CD4-positive, alpha-beta T cell treated with Interleukin-1 beta for 1 hour (primary cell): ENCODE measurements at places on chromosomes 16 and 17.
A peak's percentile ranks its signal among the peaks of the same experiment; 100 is the strongest.

DNA sequence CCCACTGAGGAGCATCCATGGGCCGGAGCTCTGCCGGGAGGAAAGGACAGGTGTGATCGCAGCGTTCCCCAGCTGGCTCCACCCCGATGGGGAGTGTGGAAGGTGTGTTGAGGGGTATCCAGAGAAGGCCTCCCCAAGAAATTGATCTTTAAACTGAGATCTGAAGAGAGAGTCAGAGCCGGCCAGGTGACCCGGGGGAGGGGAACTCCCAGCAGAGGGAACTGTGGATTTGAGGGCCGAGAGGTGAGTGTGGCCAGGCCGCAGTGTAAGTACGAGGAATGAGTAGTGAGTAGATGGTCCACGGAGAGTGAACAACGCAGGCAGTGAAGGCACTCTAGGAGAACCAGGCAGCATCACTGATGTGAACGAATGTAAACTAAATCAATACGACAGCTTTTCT, 80.2 kb downstream of the RPTOR start:
- no peak for DNase-seq

DNA sequence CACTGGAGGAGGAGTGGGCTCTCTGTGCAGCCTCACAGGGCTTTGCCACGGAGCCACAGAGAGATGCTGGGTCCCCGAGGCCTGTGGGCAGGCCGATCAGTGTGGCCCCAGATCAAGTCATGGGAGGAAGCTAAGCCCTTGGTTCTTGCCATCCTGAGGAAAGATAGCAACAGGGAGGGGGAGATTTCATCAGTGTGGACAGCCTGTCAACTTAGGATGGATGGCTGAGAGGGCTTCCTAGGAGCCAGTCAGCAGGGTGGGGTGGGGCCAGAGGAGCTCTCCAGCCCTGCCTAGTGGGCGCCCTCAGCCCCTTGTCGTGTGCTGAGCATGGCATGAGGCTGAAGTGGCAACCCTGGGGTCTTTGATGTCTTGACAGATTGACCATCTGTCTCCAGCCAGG, 3.9 kb downstream of the NXPH3 start:
- no peak for DNase-seq

DNA sequence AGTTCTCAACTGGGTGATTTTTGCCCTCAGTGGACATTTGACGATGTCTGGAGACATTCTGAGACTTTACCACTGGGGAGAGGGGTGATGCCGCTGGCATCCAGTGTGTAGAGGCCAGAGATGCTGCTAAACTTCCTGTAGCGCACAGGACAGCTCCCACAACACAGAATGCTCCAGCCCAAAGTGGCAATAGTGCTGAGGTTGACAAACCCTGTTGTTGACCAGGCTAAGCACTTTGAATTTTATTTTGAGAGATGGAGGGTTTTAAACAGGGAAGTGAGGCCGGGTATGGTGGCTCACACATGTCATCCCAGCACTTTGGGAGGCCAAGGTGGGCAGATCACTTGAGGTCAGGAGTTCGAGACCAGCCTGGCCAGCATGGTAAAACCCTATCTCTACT, 44.0 kb downstream of the SYT17 start:
- no peak for DNase-seq

- DNase-seq, result peak; percentile 81
Measured at GRCh38 chr17:41738077-41738800, 3.8 kb upstream of the HAP1 start.

- no peak for DNase-seq
Measured at GRCh38 chr17:77312786-77313599, 172.2 kb downstream of the SEC14L1 start.

DNA sequence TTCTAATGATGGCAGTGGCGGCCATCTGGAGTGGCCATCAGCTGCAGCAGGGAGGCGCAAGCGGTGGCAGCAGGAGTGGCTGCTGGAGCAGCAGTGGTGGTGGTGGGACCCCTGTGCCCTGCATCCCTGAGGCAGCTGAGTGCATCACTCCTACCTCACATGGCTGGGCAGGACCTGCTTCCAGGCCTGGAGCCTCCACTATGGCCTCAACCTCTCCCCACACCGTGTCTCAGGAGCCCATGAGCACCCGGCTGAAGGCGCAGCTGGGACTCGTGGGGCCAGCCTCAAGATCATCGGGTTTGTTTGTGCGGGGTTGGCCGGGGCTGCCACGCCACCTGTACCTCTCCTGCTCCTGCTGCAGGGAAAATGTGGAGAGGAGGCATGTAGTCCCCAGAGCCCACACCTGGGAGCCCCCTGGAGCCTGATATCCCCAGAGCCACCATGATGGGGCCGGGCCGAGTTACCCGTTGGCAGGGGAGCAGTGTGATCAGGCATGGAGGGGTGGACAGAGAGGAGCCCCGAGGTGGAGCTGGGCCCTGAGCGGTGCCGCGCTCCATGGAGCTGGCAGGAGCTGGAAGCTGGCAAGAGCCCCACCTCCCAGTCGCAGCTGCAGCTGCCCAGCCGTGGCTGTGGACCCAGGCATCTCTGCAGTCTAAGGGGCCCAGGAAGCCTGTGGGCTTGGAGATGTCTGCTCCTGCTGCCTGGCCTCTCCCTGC, 16.7 kb downstream of the RHOT1 start:
- no peak for DNase-seq

GRCh38 chr17:42586514-42587230, 9.1 kb upstream of the PSMC3IP start:
- DNase-seq, result no peak

GRCh38 chr17:42138749-42139492, 15.9 kb downstream of the RAB5C start:
- no peak for DNase-seq

DNA sequence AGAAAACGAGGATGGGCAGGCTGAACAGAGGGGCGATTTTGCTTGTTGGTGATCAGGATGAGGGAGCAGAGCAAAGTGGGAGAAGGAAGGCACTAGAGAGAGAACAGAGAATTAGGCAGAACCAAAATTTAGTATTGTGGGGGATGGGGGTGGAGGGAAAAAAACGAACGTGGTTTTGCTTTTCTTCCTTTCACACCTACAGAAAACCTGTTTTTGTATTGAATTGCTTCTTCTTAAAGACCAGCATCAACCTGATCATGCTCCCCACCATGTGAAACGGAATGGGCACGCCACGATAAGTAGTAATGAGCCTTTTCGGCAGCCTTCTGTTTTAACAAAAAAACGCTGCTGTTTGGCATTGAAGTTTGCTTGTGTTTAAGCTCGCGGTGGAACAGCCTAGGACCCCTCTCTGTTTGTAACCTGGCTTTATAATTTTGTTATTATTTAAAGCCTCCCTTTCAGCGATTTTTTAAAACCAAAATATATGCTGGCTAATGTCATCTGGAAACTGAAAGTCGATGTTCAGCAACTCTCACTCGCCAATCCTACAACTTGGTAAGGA, 36.8 kb downstream of the ERCC4 start:
- no peak for DNase-seq

DNA sequence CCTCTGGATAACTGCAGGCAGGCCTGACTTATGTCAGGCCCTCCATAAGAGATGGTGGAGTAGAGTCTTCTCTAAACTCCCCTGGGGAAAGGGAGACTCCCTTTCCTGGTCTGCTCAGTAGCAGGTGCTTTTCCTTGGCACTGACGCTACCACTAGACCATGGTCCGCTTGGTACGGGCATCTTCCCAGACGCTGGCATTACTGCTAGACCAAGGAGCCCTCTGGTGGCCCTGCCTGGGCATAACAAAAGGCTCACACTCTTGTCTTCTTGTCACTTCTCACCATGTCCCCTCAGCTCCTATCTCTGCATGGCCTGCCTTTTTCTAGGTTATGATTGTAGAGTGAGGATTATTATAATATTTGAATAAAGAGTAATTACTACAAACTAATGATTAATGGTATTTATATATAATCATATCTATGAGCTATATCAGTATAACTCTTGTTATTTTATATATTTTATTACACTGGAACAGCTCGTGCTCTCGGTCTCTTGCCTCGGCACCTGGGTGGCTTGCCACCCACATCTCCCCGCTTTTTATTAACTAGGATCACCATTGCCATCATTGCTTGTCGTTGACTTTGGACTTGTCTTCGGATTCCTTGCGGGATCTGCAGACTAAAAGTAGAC, 59.8 kb upstream of the ARL4D start:
- peak; percentile 74 for DNase-seq

- no peak for DNase-seq
Measured at GRCh38 chr17:14373614-14374259, 72.9 kb downstream of the HS3ST3B1 start.

DNA sequence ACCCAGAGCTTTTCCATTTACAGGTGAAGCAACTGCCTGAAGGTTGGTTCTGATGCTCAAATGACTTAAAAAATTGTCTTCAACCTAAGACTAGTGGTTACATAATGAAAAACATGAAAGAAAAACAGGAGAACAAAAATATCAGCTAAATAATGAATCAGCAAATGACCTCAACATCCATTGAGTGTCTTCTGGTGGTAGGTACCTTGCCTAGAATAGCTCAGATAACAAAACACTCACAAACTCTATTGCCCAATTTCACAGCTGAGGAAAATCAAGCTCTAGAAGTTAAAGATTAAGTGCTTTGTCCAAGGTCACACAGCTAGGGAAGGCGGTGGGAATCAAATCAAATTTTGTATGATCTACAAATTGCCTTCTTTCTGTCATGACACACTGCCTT, 304.6 kb upstream of the CDH11 start:
- no peak for DNase-seq

GRCh38 chr17:79812353-79813258, 15.7 kb upstream of the CBX8 start:
- DNase-seq, result no peak

- DNase-seq, result no peak
Measured at GRCh38 chr17:62093188-62094155, 28.4 kb upstream of the MED13 start.

DNA sequence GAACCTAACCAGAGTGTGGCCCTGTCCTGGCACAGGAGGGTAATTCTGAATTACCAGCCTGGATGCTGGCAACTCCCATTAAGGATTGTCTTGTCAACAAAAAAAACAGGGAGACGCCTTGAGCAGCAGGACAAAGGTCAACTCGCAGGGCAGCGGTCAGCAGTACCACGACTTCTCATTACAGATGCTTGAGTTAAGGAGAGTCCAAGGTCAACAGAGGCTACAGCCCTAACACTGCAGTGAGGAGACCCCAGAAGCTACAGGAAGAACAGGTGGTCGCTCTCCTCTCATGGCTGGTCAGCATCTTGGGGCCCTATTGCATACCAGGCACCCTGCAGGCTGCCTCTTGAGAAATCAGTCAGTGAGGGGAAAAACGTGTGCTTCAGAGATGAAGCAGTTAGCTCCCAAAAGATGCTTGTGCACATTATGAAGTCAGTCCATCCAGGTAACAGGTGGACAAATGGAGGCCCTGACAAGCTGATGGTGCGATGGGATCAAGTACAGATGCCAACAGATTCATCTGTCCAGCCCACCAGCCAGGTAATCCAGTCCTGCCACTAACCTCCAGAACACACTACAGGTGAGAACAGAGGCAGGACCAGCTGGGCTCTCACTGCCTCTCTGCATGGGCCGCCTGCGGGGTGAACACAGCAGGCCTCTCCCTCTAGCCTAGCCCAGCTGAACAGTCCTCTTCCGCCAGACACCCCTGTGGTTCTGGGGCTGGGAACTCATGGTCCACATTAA, 4.2 kb downstream of the CSNK1D start:
- DNase-seq, result no peak

GRCh38 chr17:50331085-50331791, 14.7 kb upstream of the XYLT2 start:
- no peak for DNase-seq

GRCh38 chr16:89646906-89647305, 10.6 kb downstream of the CHMP1A start:
- DNase-seq, result no peak

GRCh38 chr16:71364133-71364681, 5.7 kb downstream of the CALB2 start:
- no peak for DNase-seq

DNA sequence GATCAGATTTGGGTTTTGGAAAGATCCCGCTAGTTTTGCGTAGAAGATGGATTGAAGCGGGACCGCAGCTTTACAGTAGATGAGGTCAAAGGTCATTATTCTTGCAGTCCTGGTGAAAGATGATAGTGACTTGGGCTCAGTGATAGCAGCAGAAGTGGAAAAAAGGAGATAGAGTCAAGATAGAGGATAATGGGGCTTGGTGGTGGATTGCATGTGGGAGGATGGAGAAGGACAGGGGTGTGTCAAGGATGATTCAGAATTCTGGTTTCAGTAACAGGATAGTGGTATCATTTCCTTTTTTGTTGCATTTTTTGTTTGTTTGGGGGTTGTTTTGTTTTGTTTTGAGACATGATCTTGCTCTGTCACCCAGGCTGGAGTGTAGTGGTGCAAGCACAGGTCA, 28.7 kb downstream of the CHD9NB start:
- DNase-seq, result no peak

- no peak for DNase-seq
Measured at GRCh38 chr17:2948721-2949468, 114.5 kb downstream of the OR1D5 start.

GRCh38 chr17:67477687-67478086, 100.6 kb downstream of the PITPNC1 start:
- DNase-seq, result peak; percentile 43

DNA sequence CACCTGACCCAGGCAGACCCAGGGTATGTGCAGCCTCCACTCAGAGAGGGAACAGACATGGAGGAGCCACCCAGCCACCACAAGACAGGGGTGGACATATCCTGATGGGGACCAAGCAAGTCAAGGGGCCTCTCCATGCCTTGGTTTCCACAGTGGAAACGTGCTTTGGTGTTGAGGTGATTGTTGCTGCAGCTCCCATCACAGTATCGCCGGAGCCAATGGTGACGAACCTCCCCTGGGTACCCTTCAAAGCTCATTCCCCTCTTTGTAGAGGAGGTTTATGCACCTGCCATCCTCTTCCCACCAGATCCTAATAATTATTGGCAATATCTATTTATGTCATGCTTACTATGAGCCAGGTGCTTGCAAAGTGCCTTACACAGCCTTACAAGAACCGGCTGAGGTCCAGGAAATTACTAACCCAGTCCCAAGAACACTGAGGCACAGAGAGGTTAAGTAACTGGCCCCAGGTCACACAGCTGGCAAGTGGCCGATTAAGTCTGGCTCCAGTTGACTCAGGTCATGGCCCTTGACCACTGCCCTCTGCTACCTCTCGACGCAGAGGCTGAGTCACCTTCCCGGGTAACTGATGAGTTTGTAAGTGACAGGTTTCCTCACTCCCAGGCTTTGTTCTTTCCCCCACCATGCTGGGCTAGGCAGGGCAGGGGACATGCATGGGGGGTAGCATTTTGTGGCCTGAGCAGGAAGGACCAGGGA, 20.6 kb downstream of the SLC12A3 start:
- DNase-seq, result no peak

- DNase-seq, result no peak
Measured at GRCh38 chr17:1896243-1897104, 66.7 kb downstream of the RPA1 start.

GRCh38 chr17:79735096-79735495, 4.4 kb downstream of the ENPP7 start:
- no peak for DNase-seq

DNA sequence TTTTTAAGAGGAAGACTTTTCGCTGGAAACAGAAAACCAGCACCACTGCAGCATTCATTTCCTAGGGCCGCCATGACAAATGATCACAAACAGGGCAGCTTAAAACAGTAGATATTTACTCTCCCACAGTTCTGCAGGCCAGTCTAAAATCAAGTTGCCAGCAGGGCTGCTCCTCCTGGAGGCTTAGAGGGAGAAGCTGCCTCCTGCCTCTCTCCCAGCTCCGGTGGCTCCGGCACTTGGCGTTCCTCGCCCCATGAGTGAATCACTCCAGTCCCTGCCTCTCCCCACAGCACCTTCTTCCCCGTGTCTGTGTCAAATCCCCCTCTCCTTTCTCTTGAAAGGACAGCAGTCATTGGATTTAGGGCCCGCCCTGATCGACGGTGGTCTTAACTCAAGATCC, 72.1 kb downstream of the SOCS1 start:
- DNase-seq, result no peak

GRCh38 chr17:74394977-74395376, 27.7 kb downstream of the GPR142 start:
- DNase-seq, result no peak
